ENCODE measurements at places on chromosomes 3 and 15.

- no peak for DNase-seq
Measured at GRCh38 chr3:143601723-143602484, 246.4 kb downstream of the SLC9A9 start.

- no peak for DNase-seq
Measured at GRCh38 chr15:63724760-63725159, 109.0 kb downstream of the HERC1 start.

- no peak for DNase-seq
Measured at GRCh38 chr3:194450341-194450740, 36.5 kb downstream of the ATP13A3 start.

GRCh38 chr15:39695793-39696192 is 86.8 kb downstream of the FSIP1 start:
- no peak for DNase-seq

GRCh38 chr3:156519758-156520162 is 35.2 kb downstream of the SSR3 start:
- no peak for DNase-seq

- no peak for DNase-seq
Measured at GRCh38 chr3:184296616-184297015, 2.4 kb upstream of the PSMD2 start.

GRCh38 chr3:42680271-42680670 is 5.1 kb upstream of the KLHL40 start:
- DNase-seq = no peak

GRCh38 chr3:186883686-186884058 is 41.2 kb downstream of the ADIPOQ start:
- no peak for DNase-seq

DNA sequence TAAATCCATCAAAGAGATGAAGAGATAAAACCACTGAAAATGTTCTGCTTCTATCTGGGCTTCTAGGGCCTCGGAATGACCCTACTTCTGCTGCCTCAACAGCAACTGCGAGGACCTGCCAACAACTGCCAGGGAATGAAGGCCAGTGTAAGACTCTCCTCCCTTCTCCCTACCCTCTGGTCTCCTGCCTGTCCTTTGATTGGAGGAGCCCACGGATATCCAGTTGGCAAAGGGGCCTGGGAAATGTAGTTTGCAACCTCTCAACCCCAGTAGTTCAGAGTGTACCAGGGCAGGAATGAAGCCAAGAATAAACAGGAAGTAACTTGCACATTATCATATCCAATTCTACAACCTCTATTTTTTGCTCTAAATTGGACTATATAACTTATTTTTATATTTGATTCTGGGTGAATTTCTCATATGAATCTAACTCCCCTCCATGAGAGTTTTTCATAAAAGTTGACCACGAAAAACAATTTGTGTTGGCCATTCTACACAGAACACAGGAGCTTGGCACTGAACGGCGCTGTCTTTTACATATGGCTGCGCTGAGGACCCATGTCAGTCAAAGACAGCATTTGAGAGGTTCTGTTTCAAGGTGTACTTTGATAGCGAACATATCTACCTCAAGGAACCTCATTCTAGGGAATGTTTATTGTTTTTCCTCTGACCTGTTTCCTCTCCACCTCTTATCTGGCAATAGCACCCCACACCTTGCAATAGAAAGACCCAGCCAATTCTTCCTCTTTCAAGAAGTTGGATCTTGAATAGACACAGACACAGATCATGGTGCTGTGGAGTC is 91.1 kb upstream of the RNF7 start:
- no peak for DNase-seq

DNA sequence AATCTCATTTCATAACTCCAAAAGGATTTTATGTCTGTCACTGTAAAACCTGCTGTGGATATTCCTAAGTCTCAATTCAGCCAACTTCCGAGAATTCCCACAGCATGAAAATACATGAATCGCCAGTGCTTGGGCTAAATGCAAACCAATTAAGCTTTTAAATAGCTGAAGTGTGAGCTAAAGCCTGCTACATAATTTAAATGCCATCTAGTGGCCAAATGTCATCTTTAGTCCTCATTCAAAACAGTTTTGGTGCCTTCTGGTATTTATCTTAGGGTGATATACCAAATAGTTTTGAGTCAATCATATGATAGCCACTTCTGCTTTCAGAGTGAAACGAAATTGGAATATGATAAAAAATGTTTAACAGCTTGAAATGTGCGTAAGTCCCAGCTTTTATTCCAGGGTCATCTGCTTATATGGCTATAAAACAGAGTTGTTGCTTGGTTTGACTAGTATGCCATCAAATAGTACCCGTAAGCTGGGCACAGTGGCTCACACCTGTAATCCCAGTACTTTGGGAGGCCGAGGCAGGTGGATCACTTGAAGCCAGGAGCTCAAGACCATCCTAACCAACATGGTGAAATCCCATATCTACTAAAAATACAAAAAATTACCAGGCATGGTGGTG is 41.8 kb upstream of the CCNL1 start:
- DNase-seq = no peak

- no peak for DNase-seq
Measured at GRCh38 chr3:159627634-159628033, 361.0 kb upstream of the IL12A start.

DNA sequence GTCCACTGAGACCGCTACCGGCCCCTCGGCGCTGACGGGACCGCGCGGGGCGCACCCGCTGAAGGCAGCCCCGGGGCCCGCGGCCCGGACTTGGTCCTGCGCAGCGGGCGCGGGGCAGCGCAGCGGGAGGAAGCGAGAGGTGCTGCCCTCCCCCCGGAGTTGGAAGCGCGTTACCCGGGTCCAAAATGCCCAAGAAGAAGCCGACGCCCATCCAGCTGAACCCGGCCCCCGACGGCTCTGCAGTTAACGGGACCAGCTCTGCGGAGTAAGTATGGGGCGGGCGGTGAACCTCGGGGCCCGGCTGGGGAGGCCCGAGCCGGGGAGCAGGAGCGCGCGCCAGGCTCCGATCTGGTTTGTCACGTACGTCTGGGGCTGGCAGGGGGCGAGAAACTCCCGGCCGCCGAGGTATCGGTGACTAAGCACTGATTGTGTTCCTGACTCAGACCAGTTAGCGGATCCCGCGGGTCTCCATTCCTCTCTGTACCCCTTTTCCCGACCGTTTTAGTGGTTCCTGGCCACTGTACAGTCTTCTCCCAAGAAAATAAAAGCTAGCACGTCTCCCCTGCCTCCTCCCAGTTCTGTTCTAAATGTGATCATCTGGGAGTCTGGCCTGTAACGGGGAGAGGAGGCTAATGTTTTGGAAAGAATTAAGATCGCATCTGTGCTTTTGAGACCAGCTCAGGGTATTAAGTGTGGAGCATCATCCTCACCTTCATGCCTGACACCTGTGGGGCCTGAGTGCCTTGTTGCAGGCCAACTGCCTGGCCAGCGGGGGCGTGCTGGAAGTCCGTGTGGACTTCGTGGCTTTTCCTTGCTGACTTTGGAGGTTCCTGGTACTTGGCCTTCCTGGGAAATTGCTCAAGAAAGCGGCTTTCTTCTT is 691 bp downstream of the MAP2K1 start:
- peak; percentile 81 for DNase-seq

GRCh38 chr15:46322753-46323152 is 687.9 kb downstream of the SQOR start:
- DNase-seq = no peak

GRCh38 chr15:83928392-83928734 is 274.4 kb downstream of the ADAMTSL3 start:
- DNase-seq = no peak

- peak; percentile 19 for DNase-seq
Measured at GRCh38 chr3:38627956-38628355, 21.5 kb downstream of the SCN5A start.

GRCh38 chr15:94671858-94672532 is 440.6 kb downstream of the MCTP2 start:
- no peak for DNase-seq

DNA sequence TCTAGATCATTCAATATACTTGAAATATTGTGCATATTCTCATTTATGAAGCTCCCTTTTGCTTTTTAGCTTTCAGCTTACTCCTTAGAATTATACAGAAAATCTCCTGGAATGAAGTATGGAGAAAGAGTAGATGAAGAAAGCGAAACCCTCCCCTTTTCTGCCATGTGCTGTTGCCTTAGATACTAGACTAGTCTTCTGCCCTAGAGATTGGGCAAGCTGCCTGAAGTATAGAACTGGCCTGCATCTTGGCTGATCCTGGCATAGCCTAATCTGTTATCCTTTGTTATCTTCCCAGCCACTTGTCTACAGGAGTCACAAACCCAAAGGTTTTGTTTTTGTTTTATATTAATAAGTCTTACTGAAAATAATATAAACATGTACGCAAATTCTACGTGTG is 138.8 kb downstream of the RBPMS2 start:
- no peak for DNase-seq

DNA sequence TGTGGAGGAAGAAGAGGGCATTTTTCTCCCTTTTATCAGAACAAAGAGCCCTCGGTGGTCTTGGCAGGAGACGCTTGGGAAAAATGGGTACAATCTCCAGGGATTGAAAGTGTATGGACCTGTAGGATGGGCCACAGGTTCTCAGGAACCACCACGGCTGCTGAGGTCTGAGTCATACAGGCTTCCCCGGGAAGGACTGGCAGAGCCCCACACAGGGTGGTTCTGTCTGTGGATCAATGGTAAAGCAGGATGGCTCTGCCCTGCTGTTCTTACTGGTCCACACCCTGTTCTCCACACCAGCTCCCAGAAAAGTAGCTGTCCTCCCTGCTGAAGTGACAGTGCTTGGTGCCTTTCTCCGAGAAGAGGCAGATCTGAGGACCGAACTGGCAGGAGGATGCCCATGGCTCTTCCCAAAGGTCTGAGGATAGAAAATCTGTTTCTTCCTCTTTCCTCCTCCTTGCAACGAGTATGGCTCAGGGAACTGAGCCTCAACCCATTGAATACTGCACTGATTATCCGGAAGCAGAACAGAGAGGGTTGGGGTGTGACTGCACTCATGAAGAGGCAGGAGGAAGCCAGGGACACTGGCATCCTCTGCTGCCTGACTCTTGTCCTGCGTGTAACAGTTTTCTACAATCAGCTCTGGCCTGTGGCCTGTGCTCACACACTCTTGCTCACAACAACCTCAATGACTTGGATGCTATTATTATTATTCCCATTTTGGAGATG is 39.0 kb downstream of the KIF9 start:
- DNase-seq = no peak

GRCh38 chr3:42443819-42444436 is 33.5 kb upstream of the LYZL4 start:
- DNase-seq = peak; percentile 69

DNA sequence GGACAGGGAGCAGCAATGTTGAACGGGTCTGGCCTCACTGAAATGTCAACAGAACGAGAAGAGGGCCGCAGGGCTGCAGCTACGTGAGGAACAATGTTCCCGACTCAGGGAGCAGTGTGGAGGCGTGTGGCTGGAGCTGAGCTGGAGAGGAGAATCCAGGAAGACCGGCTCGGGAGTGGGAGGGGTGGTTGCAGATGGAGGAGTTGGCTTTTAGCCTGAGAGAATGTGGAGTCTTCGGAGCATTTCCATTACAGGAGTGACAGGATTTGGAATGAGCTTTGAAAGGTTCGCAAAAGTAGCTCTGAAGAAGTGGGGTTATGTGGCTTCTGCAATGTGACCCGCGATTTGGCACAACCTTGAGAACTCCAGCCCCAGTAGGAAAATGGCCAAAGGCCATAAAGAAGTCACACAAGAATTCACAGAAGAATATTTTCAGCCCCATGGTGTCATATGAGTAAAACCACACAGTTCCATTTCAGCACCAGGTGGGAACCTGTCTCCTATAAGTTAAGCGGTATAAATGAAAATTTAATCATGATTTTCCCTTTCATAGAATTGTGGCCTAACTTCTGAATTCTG is 78.8 kb upstream of the NSMCE3 start:
- no peak for DNase-seq

- peak; percentile 59 for DNase-seq
Measured at GRCh38 chr3:45462522-45463265, 74.3 kb downstream of the LARS2 start.

DNA sequence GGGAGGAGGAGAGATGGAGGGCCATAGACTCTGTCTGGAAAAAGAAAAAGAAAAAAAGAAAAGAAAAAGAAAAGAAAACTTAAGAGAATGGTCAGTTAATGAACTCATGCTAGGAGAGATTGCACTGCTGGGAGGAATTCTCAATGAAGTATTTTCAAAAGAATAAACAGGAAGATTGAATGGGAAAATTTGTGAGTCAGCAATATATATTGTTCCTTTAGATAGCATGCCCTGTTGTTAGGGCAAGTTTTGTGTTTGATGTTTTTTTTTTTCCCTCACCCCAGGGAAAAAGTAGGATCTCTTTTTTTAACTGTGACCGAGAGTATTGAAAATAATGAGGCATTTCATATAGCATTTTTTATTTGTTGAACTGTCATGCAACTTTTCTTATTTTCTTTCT is 7.8 kb upstream of the NR1D2 start:
- DNase-seq = no peak

GRCh38 chr15:89799011-89799911 is 15.4 kb downstream of the ANPEP start:
- no peak for DNase-seq

DNA sequence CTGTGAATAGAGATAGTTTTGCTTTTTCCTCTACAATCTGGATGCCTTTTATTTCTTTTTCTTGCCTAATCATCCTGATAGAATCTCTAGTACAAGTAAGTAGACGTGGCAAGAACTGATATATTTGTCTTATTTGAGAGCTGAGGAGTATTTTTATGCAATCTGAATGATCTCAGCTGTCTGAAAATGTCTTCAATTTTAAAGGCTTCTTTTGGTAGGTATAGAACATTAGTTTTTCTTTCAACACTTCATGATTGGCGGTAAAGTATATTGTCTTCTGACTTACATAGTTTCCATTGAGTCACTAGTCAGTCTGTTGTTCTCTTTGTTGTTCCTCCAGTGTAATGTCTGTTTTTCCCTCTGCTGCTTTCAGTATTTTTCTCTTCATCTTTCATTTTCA is 31.3 kb downstream of the MGA start:
- no peak for DNase-seq

DNA sequence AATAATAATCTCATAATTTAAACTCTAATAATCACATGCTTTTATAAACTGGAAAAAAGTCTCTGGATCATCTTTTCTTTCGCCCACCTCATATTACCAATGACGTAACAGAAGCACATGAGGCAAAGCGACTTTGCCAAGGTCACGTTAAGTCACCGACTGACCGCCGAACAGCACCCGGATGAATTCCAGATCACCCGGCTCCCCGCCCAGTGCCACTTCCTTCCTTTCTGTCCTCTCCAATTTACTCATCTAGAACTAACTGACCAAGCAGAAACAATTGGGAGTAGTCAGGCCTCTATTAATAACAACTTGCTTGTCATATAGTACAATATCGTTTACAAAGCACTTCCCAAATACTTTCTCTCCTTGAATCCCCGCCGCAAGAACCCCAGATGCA is 21.1 kb downstream of the FGF12 start:
- no peak for DNase-seq

- DNase-seq = no peak
Measured at GRCh38 chr3:30778933-30779332, 115.5 kb downstream of the GADL1 start.

GRCh38 chr15:42385206-42385979 is 26.1 kb downstream of the CAPN3 start:
- DNase-seq = peak; percentile 10

DNA sequence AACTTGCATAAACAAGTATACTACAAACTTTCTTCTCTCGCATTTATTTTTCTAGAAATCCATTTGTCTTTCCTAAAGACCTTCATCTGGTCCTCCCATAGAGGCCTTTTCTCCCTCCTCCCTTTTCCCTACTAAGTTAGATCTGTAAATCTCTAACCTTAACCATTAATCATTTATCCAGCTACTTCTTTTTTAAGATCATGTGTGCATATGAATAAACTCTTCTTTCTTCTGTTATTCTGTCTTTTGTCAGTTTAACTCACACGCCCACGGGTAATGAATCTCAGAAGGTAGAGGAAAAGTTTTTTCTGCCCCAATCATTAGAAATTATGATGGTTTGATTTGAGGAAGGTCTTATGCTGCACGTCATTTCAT is 48.7 kb upstream of the FHIT start:
- DNase-seq = no peak

All from activated T-cell treated with anti-CD3 and anti-CD28 coated beads for 48 hours (primary cell).